ENCODE measurements at places on chromosomes 7 and 10.

DNA sequence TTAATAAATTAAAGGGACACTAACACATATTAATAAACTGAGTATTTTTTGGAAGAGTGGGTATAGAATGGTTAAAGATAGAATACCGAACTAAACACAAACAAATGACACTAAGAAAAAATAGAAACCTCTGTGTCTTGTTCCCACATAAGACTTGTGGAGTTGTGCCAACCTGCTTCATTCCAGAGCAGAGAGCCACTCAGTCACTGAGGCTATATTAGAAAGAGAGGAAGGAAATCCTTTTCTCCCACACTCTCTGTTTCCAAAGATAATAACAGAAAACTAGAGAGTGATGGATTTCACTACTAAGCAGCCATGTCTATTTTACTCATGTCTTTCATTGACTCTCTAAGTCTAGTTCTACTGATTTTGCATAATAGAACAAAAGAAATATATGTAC lies 26.0 kb downstream of the CTNNA3 start:
- no peak for DNase-seq

GRCh38 chr7:41641011-41641664 lies 61.8 kb downstream of the INHBA start:
- DNase-seq, result no peak

GRCh38 chr10:44398747-44399658 lies 14.1 kb upstream of the CXCL12 start:
- no peak for DNase-seq

DNA sequence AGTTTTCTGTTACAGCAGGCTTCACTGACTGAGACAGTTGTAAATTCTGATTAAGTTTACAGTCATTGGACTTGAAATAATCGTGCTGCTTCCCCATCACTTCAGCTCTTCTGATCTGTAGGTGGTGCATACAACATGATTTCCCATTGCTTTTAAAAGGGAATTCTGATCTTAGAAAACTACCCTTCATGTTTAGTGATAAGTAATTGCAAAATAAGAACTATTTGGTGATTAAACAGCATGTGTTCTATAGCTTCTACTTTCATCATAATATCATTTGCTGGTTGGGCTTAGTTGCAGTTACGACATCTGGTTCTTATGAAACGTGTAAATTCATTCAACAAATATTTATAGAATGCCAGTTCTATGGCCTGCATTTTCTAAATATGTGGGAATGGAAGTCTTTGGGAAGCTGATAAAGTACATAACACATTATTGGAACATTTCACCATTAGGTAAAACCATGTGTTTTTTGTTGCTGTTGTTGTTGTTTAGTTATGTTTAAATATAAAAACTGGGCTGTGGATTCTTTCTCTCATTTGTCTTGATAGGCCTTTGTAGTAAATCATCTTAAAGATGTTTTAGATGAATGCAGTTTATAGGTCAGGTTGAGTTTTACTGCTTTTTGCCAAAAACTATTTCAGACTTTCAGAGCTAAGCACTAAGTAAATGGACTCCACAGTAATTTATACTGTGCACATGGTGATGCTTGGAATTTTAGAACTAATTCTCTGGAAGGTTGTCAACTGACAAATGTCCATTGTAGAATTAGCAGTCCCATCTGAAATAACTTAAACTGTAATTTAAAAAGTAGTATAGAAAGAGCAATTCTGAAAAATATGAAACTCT lies 13.1 kb downstream of the GNAI1 start:
- DNase-seq, result no peak

GRCh38 chr10:69497231-69497561 lies 45.9 kb downstream of the TSPAN15 start:
- DNase-seq, result no peak

DNA sequence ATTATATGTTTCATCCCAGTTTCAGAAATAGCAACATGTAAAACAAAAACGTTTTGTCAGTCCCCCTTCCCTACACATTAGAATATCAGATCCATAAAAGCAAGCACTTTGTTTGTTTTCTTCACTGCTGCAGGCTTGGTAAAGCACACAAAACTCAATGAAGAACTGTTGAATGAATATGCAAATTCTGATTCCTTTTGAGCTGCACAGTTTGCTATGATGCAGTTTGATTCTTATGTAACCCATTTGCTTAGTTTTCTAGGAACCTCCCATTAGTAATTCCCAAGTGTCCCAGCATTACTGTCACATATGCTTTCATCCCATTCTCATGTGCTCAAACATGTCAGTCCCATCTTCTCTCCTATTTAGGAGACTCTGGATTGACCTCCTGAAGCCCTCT lies 26.1 kb upstream of the CHCHD3 start:
- no peak for DNase-seq

- DNase-seq, result no peak
Observed at GRCh38 chr7:12211711-12212485, 804 bp downstream of the TMEM106B start.

DNA sequence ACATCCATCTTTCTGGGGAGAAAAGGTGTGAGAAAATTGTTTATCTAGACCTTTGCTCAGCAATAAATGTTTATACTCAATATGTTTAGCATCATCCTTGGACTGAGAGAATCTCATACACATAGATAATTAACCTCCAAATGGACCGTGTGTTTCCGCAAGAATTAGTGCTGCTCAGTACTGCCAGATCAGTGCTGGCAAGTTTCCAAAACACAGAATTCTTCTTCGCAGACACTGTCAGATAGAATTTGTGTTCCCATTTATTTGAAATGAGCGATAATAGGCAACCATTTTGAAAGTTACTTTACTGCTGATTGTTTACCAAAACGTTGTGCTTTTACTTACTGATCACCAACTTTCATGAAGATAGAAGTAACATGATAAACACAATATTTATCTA lies 33.7 kb downstream of the STAMBPL1 start:
- DNase-seq, result no peak

DNA sequence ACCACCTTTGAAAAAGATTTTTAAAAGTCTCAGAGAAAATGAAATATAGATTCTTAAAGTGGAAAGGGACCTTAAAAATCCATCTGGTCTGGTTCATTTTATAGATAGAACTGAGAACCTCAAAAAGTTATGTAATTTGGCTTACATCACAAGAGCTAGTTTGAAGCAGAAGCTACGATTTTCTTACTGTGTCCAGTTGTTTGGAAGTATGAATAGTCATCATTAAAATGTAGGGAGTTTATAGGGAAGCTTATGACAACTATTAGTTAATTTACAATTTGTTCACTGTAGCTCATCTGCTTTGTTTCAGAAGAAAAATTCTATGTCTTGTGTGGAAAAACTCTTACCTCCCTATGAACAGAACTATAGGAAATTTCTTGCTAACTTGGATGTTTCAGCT lies 26.9 kb downstream of the ZEB1 start:
- no peak for DNase-seq

GRCh38 chr7:99143521-99143852 lies 421 bp downstream of the SMURF1 start:
- DNase-seq, result no peak
